GDM1 (cell line): ENCODE measurements at places on chromosomes 12 and 14.
A peak's percentile ranks its signal among the peaks of the same experiment; 100 is the strongest.

DNA sequence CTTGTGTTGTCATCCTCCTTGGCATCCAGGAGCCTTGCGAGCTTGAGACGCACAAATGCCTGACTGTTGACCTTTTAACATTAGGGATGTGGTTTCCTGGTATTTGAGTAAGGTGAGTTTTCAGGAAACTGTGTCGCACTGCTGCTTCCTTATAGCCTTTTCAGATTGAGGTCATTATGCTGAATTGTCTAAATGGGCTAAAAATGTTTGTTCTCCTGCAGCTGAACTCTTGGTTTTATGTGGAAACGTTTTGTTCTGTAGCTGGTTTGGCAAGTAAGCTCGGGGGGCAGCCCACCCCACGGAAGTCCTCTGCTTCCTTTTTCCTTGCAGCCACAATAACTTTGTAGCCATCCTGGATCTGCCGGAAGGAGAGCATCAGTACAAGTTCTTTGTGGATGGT lies 5.7 kb downstream of the PRKAB1 start:
- DNase-seq = no peak

DNA sequence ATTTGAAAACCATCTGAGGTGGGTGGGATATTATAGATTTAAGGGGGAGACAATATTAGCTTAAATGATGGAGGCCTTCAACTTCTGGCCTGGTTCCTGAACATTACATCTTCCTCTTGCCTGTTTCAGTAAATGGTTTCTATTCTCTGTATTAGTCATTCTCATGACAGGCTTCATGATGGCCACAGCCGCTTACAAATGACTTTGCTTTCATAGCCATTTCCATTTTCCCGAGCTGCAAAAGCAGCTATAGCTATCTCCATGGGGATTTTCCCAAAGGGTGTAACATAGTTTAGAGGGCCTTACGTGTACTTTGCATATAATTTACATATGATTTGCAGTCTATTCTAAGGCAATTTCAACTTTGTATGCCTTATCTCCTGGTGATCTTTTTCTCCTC lies 121.8 kb downstream of the NRXN3 start:
- DNase-seq = no peak

DNA sequence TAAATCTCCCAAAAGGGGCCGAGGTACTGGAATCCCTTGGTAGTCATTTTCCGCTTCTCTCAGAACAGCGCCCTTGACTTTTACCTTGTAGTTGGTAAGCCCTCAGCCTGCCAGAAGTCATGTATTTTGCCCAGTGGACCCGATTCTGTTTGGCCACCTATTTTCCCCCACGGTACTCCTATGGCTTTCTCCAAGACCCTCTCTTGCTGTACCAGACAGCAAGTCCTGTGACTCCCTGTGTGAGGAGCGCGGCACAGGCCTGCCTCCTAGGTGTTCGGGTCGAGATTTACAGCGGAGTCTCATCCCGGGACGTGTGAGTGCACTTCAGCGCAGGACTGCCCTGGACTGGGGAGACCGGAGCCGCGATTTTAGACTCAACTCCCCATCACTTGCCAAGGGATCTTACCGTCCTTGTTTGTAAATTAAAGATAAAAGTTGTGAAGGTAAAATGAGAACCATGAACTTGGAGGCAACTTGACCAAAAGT lies 1.1 kb upstream of the MBD6 start:
- no peak for DNase-seq

GRCh38 chr12:9760699-9761418 lies at the start of gene CD69:
TSS of gene CD69 (minus strand) at chr12:9760901. CDS start at chr12:9760820, 81 bp downstream.
- DNase-seq = peak; percentile 26

- DNase-seq = no peak
Observed at GRCh38 chr12:121523741-121524140, 57.1 kb downstream of the KDM2B start.

DNA sequence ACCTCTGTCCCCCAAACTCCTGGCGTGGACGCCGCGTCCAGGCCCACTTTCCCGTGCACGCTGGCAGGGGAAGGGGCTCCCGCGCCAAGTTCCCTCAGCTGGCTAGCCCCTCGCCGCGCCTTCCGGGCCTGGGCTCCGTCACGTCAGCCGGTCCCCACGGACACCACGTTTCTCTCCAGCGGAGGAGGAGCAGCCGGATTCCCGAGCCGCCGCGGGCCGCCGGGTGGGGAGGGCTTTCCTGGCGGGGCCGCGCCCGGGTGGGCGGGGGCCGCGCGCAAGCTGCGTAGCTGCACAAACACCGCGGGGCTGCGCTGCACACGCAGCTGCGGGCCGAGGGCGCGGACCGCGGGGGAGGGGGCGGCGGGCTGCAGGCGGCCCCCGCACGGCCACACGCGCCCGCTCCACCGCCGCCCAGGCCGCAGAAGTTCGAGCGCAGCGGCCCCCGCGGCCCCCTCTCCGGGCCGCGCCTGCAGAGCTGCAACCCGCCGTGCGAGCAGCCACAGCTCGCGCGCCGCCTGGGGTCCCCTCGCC lies 45.1 kb upstream of the PNMA1 start:
- peak; percentile 35 for DNase-seq

GRCh38 chr12:50647031-50647430 lies 116.9 kb upstream of the ATF1 start:
- no peak for DNase-seq

GRCh38 chr14:50800032-50800431 lies 30.9 kb downstream of the NIN start:
- no peak for DNase-seq

DNA sequence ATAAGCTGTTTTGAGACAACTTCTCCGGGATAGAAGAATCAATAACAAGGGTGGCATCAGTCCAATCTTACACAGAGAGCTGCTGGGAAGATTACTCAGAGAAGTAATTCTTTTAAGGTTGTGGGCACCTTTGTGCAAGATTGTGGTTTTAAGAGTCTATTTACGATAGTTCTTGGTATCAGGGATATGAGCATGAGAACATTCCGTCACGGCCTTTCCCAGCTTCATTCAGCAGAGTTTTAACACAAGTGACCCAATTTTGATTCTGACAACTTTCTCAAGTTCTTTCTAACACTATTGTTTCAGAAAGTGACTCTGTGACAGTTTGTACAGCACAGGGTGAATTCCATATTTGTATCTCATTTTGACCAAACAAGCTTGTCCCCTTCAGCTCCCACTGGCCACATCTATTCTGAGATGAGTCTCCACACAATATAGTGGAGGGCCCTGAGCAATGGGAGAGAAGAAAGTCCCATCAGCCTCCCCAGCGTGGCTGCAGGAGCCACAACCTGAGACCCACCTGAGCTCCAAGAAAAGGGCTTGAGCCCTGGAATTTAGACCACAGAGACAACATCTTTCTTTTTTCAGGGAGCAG lies 869.2 kb downstream of the TMEM121 start:
- no peak for DNase-seq

- no peak for DNase-seq
Observed at GRCh38 chr12:115232455-115233156, 548.6 kb upstream of the TBX3 start.

GRCh38 chr12:132389026-132389425 lies 59.6 kb upstream of the GALNT9 start:
- DNase-seq = no peak
